NCI-H2081 (cell line): ENCODE measurements at places on chromosomes 4 and X.

- DNase-seq: no peak
These were observed 72.5 kb downstream of the LIMCH1 start for GRCh38 chr4:41610474-41610873.

GRCh38 chrX:118595501-118596042 is 100.0 kb downstream of the DOCK11 start:
- no peak for DNase-seq

DNA sequence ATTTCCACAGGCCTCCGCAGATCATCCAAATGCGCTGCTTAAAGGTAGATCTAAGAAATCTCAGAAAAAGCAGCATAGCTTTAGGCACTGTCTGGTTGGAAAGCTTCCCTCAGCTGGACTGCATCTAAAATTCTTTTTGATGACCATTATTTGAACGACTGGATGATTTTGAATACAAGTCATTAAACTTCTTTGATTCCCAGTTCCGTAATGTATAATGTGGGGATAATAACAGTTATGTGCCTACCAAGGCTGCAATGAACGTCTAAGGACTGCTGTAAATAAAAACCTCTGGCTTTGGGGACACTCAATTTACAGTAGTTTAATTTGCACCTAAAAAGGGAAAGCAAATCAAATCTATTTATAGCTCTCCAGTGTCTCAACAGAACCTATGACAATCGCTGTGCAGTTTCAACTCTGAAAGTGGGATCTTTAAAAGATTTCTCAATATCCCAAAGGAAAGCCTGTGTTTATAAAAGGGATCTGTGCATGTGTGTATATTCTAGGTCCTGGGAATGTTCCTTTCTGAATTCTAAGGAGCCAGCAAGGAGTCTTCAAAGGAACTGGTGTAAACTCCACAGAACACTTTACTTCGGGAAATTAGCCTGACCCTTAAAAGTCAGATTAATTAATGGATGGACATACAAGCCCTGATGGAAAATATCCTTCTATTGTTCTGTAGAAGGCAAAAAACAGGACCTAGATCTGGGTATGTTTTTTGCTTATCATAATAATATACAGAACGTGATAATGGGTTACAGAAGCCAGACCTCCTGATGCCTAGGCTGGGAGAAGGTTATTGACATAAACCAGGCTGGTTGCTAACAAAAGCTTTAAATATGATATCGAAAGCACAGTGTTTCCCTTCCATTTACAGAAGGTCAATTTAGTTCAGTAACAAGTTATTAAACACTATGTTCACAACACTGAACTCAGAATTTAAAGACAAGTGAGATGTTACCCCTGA is 53.4 kb downstream of the AFAP1 start:
- DNase-seq: no peak

GRCh38 chr4:46389301-46389775 is 590 bp downstream of the GABRA2 start:
- DNase-seq: no peak

DNA sequence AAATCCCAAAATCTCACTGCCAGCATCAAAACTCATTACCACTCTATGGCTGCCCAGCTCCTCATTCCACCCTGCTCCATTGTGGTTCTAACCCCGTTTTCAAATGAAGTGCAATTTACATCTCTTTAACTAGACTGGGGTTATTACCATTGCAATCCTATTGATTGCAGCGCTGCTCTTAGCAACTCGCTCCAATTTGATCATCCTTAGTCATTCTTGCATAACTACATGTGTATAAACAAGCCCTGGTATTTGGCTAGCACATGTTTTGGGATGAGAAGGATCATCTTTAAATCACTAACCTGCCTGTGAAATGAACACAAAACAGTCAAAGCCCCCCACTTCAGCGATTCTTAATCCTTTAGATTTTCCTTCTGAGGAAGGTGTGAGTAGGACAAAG is 340.1 kb upstream of the PPARGC1A start:
- DNase-seq: no peak

DNA sequence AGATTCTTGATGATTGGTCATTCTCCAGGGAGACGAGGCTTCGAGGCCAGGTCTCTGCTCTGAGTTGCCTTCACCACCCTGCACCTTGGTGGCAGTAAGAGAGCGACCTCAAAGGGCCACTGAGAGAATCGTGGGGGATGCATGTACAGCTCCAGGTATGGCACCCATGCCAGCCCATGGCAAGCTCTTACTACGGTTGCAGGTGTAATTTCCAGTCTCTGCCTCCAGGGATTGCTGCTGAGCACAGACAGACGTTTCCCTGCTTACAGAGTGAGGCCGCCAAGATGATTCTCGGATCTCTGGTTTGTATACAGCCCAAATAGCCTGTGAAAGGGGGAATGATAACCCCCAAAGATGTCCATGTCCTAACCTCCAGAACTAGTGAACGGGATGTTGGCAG is 16.3 kb upstream of the DRD5 start:
- no peak for DNase-seq

DNA sequence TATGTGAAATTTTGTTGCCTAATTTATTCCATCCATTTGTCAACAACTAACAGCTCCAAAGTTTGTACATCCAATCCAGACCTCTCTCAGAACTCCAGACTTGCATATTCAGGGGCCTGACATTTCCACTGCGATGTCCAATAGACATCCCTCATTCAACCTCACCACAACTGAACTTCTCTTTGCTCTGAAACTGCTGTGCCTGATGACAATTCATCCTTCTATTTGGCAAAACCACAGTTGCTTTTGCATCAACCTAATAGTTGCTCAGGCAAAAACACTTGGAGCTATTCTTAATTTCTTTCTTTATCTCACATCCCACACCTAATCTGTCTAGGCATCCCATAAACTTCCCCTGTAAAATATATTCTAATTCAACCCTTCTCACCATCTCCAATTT is 56.5 kb downstream of the ANTXR2 start:
- no peak for DNase-seq

DNA sequence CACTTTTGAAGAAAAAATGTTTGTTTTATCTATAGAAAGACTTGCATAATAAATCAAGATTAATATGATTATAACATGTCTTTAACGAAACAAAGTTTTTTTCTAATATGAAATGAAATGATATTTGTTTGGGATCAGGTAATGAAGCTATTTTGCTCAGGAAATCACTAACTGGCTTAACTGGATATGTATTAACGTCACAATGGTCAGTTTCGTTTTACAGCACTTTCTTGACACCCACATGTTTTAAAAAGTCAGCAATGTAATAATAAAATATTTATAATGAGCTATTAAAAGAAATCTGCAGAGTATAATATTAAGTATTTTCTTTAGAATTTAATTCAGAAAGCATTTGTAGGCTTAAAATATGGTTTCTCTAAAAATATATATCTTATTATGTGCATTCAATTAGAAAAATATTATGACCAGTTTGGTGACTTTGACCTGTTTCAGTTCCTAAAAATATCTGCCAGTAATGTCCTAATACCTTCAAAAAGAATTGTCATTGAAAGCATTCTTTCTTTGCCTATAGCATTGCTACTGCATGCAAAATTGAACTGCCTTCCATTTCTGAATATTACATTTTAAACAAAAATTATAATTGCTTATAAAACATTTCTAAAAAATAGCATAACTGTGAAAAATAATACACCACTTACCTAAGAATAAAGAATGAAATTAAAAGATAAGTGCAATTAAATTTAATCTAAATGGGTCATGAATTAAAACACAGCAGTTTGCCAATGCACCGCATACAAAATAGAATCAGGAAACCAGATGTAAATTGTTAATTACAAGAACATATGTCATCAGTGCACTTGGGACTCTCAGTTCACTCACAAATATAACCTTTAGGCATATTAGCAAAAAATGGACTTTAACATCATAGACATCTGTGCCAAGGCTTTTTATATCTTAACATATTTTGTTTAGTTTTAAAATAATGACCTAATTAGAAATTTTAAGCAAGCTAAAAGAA is 31.6 kb downstream of the TIGD2 start:
- DNase-seq: no peak

GRCh38 chr4:48812866-48813265 is 18.0 kb upstream of the OCIAD1 start:
- DNase-seq: no peak

GRCh38 chr4:1471443-1472147 is 65.4 kb upstream of the NKX1-1 start:
- DNase-seq: peak; percentile 11

DNA sequence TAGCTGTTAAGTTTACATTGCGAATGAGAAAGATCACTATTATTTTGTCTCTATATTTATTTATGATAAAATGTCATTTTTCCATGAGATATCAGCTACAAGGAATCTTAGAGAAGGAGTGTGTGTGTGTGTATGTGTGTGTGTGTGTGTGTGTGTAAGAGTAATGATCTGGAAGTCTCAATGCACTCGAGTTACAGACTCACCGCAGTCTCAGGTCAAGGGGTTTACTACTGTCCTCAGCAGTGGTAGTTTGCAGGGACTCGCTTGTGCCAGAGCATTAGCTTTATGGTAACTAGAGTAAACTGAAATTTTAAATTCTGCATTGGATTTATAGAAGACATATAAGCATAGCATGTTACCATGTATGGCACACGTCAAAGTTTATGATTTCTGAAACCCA is 30.8 kb downstream of the LRP2BP start:
- no peak for DNase-seq

- DNase-seq: no peak
These were observed 37.5 kb downstream of the PGRMC1 start for GRCh38 chrX:119273420-119274192.

DNA sequence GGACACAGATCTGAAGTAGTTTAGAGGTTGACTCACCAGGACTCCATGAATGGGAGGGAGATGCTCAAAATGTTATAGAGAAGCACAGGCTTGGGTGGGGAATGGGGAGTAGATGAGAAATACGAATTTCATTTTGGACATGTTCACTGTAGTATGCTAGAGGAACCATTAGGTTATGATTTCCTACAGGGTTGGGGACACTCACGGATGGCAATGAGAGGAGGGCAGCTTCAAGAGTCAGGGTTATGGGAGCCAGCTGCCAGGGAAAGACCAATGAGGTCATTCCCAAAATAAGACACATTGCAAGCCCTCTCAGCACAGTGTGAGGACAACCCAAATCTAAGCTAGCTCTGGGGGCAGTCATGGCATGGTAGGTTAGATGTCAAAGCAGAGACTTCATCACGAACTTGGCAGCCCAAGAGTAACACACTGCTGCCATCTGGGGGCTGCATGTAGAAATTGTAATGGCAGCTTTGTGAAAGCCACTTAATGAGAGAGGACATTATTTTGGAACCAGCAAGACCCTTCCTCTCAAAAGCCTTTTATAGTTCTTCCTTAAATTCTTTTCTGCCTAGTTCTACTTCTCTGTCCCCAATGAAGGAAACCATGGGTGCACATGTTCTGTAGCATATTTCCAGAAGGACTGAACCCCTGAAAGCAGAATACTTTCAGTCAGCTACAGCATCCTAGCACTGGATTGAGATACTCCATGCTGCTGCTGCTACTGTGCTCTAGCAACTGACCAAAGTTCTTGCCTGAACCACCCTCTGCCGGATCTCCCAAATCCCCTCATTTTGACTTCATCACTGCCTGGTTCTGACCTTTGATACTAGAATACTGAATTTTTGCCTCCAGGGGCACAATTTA is 16.2 kb upstream of the ZCCHC12 start:
- peak; percentile 67 for DNase-seq

DNA sequence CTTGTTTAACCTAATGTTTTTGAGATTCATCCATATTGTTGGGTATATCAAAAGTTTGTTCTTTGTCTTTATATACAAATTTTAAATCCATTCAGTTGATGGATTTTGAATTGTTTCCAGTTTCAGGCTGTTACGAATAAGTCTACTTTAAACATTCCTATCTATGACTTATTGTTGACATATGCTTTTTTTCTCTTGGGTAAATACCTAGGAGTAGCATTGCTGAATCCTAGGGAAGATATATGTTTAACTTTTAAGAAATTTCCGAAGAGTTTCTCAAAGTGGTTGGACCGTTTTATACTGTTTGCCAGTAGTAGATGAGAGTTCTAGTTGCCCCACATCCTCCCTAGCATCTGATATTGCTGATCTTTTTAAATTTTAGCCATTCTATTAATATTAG is 60.9 kb upstream of the IL13RA1 start:
- no peak for DNase-seq

GRCh38 chr4:123943976-123944375 is 547.4 kb downstream of the SPRY1 start:
- no peak for DNase-seq

DNA sequence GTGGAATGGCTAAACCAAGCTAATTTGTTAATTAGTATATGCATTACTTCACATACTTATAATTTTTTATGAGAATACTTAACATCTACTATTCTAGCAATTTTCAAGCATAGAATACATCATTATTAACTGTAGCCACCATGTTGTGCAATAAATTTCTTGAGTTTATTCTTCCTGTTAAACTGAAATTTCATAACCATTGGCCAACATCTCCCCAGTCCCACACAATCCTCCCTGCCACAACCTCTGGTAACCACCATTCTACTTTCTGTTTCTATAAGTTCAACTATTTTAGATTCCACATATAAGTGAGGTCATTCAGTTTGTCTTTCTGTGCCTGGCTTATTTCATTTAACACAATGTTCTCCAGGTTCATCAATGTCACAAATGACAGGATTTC is 208.5 kb downstream of the PPP4R3C start:
- DNase-seq: no peak

GRCh38 chr4:185108185-185108584 is 34.9 kb upstream of the SLC25A4 start:
- DNase-seq: no peak

DNA sequence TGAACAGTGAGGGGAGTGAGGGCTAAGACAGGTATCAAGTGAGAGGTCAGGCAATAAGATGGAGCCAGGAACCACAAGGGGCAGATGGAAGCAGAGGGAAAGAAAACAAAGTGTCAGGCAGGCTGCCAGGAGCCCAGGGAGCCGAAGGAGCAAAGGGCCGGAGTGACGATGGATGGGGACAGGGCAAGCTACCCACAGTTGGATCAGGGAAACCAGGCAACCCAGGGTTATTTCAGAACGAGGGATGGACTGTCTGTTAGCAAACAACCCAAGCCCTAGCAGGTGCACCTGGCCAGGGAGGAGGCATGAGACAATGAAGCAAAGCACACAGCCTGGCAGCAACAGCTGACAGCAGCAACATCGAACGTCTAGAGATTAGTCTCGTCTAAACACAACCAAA is 39.2 kb downstream of the SEL1L3 start:
- peak; percentile 17 for DNase-seq

- no peak for DNase-seq
These were observed 69.7 kb downstream of the PPP1R2C start for GRCh38 chrX:42708222-42708621.

- DNase-seq: no peak
These were observed 65.2 kb downstream of the SERPINA7 start for GRCh38 chrX:105973387-105973739.

DNA sequence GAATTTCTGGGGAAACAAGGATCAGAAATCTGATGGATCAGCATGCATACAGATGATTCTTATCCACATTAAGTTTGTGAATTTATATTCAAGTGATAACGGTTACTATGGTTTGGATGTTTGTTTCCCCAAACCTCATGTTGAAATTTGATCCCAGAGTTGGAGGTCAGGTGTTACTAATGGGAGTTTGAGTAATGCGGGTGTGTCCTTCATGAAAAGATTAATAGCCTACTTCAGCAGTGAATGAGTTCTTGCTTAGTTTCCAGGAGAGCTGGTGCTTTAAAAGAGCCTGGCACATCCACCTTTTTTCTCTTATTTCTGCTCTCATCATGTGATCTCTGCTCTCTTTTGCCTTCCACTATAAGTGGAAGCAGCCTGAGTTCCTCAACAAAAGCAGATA is 712.4 kb downstream of the IL1RAPL1 start:
- DNase-seq: no peak
